ENCODE measurements at places on chromosomes 3 and 15.
A peak's percentile ranks its signal among the peaks of the same experiment; 100 is the strongest.

DNA sequence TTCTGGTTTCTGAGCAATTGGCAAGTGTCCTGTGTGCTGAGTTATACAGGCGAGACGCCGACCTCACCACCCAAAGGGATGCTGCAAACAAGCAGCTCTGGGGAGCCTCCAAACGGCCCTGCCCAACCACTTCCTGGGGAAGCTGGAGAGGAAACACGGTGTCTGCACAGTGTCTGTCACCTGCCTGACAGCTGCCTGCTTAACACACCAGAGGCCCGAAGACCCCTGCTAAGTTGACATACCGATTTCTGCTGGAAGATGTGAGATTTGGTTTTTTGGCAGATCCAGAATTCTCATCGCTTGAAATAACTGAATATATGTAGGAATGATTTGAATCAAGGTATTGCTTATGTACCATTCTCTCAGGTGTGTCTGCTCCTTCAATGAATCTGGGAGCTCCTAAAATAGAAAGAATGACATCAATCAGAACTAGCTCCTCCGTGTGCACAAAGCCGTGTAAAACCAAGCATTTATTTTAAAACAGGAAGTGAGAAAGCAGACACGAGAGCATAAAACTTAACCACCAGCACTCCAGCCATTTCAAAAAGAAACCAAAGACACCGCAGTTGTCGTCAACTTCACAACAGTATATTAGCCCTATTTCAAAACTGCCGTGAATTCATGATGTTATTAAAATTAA is 27.2 kb downstream of the LRRC2 start:
- DNase-seq = peak; percentile 92

DNA sequence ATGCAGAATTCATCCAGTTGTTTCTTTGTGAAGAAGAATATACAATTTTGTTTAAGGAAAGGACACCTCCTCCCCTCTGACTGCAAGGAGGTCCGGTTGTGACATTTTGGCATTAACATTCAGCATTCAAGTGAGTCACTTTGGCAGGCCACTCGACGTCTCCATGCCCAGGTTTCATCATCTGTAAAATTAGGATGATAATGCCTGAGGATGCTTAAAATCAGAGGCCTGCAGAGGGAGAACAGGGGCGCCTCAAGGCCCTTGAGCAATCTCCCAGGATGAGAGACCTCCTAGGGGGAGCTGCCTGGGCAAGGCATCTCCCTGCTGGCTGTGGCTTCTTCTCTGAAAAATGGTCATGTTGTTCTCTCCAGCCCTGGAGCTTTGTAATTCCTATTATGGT is 236.0 kb downstream of the CACNA2D3 start:
- no peak for DNase-seq

DNA sequence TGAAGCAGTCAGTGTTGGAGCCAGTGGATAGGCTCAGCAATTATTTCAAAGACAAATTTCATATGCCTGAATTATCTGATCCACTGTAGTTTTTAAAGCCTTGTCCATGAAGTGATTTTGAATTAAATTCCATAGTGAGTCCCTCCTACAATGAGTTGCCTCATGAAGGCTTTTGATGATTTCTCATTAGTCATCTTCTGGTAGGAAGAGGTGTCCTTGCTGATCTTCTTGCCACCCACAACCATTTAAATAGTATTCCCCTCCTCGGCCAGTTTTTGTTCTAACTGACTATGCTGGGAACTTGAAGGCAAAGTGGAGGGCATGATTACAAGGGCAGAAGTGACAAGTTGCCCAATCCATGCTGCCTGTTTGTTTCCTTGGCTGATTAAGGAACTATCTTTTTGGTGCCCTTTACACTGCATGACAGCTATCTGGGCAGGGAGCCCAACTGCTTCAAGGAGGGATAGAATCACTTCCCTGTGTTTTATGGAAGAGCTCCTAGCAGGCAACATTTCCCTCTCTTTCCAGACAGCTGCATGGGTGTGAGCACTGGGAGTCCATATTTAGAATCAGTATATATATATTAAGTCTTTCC is 617.5 kb downstream of the ZPLD1 start:
- no peak for DNase-seq

DNA sequence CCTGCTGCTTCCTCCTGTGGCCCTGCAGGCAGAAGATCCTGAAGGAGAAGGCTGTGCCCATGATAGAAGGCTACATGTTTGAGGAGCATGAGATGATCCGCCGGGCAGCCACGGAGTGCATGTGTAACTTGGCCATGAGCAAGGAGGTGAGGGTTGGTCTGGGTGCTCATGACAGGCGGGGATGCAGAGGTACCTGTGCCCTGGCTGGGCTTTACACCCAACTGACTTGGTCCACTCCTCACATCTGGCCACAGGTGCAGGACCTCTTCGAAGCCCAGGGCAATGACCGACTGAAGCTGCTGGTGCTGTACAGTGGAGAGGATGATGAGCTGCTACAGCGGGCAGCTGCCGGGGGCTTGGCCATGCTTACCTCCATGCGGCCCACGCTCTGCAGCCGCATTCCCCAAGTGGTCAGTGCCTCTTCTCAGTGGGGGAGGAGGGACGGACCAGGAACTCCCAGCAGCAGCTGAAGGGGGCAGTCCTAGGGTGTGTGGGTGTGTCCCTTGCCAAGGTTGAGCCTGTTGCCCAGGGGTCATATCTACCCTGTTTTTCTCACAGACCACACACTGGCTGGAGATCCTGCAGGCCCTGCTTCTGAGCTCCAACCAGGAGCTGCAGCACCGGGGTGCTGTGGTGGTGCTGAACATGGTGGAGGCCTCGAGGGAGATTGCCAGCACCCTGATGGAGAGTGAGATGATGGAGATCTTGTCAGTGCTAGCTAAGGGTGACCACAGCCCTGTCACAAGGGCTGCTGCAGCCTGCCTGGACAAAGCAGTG is 1.6 kb upstream of the RCCD1 start:
- no peak for DNase-seq

DNA sequence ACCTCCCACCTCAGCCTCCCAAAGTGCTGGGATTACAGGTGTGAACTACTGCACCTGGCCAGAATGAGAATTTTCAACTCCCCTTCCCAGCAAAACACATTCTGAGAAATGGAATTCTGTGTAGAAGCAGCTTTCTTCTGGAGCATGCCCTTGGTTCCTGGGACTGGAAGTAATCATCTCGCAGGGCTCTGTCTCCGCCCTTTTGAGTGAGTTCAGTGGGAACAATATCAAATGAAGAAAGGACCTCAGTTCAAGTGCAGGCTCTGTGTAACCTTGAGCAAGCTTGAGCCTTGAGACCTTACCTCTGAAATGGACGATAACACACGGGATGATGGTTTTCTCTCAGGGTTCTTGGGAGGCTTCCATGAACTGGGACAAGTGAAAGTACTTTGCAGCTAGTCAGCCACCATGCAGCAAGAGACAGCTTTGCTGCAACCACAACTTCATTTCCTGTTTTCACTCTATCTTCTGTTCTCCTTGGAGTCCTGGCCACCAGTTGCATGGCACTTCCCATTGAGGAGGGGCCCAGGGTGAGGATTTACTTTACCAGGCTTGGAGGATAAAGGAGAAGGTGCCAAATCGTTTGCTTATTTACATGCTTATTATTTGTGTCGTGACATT is 35.7 kb upstream of the IGF1R start:
- peak; percentile 18 for DNase-seq

DNA sequence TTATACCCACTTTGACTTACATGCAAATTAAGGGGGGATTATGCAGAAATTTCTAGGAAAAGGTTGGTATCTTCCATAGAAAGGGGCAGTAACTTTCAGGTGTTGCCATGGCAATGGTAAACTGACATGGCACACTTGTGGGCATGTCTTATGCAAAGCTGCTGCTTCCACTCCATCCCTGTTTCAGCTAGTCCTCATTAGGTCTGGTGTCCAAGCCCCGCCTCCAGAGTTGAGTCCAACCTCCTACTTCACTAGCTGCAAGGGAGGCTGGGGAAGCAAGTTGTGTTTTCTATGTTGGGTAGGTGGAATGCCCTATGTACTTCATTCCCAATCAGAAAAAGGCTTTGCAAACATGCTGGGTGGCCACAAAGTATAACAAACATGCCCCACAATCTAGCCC is 14.7 kb upstream of the KLHL40 start:
- DNase-seq = no peak

GRCh38 chr3:39398700-39399099 is 7.8 kb upstream of the RPSA start:
- DNase-seq = no peak

DNA sequence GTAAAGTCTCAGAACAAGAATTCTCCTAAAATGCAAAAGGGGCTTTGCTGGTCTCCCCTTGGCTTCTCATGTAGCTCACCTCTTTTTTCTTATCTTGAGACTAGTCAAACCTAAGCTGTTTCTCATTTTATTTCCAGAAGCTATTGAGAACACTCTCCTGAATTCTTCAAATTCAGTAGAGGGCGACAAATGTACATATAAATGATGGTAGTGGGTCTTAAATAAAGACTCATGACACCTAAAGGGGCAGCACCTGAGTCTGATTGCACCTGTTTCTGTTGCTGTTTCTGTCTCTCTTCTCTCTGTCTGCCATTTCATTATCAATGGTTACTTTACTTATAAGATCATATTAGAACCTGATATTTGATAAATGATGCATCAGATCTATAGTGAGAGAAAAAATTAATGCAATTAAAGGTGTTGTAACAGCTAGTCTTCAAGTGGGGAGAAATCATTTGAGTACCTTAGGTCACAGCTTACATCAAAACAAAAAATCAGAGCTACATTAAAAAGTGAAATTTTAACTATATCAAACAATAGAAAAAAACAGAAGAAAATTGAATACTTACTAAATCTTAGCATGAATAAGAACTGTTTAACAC is 7.0 kb downstream of the ADIPOQ start:
- DNase-seq = peak; percentile 35

GRCh38 chr3:155244216-155244615 is 49.3 kb downstream of the STRIT1 start:
- no peak for DNase-seq

GRCh38 chr3:99866261-99866761 is 48.6 kb downstream of the CMSS1 start:
- no peak for DNase-seq

DNA sequence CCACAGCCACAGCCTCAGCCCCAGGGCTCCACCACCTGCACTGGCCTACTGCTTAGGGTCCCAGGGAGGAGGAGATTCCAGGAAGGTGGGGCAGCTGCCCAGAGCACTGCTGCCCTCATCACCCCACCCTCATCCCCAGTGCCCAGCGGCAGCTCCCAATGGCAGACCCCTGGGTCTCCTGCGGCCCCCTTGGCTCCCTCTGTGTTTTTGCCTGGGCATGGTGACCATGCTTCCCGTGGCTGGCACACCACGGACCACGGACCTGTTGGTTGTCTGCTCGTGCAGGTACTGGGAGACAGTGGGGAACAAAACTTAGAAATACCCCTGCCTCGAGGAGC is 2.7 kb downstream of the CHST13 start:
- DNase-seq = no peak

- no peak for DNase-seq
Observed at GRCh38 chr3:54071601-54072000, 50.8 kb upstream of the CACNA2D3 start.

GRCh38 chr15:62881056-62881455 is 161.5 kb upstream of the TPM1 start:
- DNase-seq = no peak

GRCh38 chr15:92009162-92009561 is 155.7 kb downstream of the SLCO3A1 start:
- no peak for DNase-seq

DNA sequence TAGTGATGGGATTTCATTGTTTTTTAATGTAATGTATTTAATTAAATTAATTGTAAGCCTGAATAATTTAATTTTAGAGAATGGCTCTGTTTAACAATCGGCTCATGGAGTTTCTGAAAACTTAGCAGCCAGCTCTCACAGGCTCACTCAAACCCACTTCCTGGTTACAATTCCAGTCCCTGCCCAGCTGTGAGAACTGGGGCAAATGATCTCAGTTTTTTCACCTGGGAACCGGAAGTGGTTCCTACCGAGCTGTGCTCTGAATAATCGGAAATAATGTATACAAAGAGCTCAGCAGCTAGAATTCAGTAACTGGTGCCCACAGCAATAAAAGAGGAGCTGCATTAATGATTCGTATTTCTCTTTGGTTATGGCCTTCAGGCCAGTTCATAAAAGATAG is 244.3 kb upstream of the MCTP2 start:
- DNase-seq = peak; percentile 35

GRCh38 chr15:45572617-45573016 is 14.6 kb upstream of the BLOC1S6 start:
- DNase-seq = no peak

DNA sequence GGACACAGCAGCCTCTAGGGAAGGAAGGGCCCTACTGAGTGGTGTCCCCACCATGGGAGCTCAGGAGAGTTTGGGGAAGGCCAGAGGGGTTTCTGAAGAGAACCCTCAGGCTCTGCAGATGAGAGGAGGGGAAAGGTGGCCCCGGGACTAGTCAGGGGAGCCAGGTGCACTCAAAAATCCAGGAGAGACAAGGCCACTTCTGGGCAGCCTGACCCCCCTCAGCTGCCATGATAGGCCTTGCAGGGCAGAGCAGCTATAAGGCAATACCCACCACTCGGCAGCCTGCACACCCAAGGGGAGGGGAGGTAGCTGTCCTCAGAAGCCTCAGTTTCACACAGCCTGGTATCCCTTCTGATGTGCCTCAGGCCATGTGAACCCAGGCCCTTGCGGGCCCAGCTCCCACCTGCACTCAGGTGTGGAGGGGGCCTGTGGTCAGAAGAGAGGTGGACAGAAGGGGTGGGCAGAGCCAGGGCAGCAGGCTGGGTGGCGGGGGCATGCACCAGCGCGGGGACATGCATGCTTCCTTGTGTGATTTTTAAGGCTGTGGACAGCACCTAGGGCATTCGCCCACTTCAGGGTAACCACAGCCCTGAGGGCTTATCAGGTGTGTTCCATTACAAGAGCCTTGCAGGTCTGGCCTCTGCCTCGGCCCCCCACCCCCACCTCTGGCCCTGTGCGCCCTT is 34.6 kb downstream of the SRPRB start:
- no peak for DNase-seq

DNA sequence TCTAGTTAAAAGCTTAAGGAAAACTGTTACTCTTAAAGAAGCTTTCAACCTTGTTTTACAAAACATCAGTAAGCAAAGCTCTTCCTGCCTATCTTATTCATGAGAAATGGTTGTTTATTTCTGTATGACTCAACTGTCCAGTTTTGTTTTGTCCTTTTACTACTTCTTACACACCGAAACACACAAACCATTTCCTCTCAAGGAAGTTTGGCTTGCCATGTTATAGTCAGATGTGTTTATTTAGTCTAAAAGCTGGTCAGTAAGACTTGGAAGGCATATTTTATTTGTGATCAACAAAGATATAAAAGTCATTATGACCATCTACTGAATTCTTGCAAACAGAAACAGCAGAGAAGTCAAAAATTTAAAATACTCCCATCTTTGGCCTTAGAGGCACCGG is 53.2 kb upstream of the RBSN start:
- DNase-seq = no peak

GRCh38 chr3:23640471-23641146 is 165.1 kb upstream of the UBE2E1 start:
- DNase-seq = no peak

GRCh38 chr3:39448506-39449233 is 18.8 kb upstream of the MOBP start:
- DNase-seq = no peak

DNA sequence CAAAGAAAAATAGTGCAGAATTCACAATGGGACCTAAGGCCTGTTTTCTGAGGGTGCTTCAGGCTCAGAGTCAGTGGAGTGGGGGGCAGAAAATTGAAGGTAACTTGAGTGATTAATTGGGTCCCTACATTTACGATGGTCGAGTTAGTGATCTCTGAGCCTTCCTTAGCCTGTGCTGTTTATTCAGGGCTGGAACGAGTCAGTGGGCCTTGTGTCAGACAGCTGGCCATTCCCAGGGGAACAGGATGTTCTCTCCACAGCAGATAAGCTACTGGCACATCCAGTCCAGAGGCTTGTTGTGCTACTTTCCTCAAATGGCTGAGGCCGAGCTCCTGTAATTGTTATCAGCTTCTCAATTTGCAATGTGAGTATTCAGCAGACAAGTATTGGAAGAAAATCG is 29.2 kb upstream of the CNTN3 start:
- no peak for DNase-seq

Data from CD4-positive, alpha-beta T cell treated with Interleukin-17A for 4 hours (primary cell).